ENCODE measurements at places on chromosomes 2 and 18. TPM values are rescaled to one million over a fixed set of nuclear protein-coding genes. Genes with fewer than 3 reads are reported as not detected.

GRCh38 chr2:128458505-128458904, 139.8 kb upstream of the HS6ST1 start:
- DNase-seq, result no peak

DNA sequence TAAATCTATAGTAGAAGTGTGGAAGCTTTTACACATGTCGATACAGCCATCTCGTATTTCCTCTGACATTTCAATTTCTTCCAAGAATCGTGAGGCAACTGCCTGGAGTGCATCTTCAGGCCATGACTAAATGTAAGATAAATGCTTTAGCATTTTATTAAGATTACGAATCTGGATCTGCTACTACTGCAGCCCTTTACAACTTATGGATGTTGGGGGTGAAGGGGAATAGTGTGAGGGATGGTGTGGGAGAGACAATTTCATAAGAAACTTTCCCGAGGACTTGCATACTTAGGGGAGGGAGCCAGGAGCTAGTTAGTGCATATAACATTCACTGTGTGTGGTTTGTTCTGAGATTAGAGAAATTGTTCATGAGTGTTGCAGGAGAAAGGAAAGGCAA, 204.8 kb downstream of the SLC39A10 start:
- no peak for DNase-seq

GRCh38 chr2:226773291-226773690, 26.3 kb downstream of the IRS1 start:
- DNase-seq, result peak; percentile 31

Gene TTR
- not detected for total RNA-seq

- no peak for DNase-seq
Measured at GRCh38 chr2:186125156-186125555, 360.9 kb upstream of the ZC3H15 start.

Gene GAD1
- total RNA-seq, result 3.9 TPM

All from tongue (tissue), 3 donors.